ENCODE measurements at places on chromosomes 6 and 20.

GRCh38 chr6:141492521-141493284 lies 640.0 kb upstream of the GJE1 start:
- DNase-seq, result no peak

- DNase-seq, result no peak
Measured at GRCh38 chr6:140857739-140858380, 1274.9 kb upstream of the GJE1 start.

DNA sequence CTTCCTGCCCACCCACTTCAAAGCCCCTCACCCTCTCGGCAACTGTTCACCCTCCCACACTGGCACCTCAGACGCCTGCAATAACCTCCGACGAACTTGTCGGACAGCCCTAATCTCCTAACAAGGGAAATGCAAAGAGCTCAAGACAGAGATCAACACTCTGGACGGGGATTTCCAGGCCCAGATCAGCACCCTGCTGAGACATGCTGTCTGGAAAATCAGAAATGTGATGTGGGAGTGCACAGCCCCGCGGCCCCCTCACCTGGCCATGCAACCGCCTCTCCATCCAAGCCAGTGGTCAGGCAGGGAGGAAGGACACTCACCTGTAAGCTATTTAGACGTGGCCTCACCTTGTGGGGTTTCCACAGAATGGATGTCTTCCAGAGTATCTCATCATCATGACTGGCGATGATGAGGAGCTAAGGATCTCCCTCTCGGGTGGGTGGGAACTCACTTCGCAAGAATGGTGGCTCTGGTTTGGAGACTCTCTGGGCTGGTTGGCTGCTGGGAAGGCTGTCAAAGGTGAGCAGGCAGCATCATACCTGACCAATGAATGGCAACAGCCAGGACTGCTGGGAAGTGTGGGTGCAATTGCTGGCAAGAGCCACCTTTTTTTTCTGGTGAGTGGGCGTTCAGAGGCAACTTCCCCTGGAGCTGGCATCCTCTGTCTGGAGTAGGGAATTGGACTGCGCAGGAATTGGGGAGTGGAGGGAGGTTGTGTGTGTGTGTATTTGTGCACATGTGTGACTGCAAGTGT lies 28.1 kb upstream of the ADTRP start:
- DNase-seq, result no peak

DNA sequence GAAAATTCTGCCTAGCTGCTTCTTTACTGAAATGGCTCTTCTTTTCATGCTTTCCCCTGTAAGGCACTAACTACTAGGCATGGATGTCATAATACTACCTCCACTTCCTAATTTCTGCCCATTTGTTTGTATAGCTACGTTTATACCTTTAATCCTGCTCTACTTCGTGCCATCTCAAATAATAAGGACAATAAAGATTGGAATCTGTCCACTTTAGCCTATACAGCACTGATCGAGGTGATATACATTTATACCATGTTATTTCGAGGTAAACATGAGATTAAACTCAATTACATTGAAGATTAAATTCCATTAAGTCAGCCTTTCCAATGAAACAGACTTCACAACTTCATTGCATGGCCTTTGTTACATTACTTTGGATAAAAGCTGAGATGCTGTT lies 390.6 kb upstream of the MARCKS start:
- no peak for DNase-seq

- no peak for DNase-seq
Measured at GRCh38 chr6:72711731-72712130, 89.9 kb downstream of the KCNQ5 start.

DNA sequence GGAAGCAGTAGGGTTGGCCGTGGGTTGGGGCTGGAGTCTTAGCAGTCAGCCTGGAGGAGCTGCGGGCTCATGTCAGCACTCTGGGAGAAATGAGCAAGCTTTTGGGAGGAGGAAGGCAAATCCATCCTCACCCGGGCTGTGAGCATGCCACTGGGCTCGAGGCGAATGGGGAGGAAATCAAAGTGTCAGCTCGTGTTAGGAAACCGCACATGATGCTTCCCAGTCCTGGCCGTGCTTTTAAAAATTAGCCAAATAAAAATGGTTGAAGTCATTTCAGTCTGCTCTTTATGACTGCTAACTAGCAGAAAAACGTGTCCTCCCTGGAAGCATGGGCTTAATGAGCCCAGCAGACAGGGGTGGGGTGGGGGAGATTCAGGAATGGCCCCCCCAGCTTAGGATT lies 98.1 kb downstream of the NFATC2 start:
- DNase-seq, result no peak

GRCh38 chr6:14146506-14147096 lies 29.0 kb downstream of the CD83 start:
- no peak for DNase-seq

DNA sequence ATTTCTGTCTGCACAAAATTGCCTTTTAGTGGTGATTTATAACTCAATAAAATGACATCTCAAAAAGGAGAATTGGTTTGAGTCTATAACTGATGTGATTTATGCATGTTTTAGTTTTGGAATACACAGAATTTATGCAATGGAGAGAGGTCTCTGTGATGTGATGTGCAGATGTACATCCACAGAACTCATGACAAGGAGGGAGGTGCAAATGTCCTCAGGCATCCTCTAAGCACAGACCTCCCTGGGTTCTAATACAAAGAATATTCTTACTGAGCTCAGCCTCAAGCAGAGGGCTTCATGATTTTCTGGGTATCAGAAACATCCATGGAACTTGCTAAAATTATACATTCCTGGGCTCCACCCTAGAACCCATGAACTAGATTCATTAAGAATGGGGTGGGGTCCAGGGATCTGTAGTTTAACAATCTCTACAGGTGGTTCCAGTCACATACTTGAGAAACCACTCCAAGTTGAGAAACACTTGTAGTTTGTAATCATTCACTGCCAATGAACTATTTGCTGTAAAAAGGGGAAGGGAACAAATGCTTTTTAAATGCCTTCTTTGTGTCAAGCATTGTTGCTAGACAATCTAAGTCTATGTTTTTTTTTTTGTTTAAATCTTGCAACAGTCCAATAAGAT lies 60.2 kb upstream of the NEDD9 start:
- DNase-seq, result no peak

- peak; percentile 83 for DNase-seq
Measured at GRCh38 chr6:32973144-32974015, 5.0 kb downstream of the BRD2 start.

- no peak for DNase-seq
Measured at GRCh38 chr6:83354747-83355146, 76.1 kb downstream of the ME1 start.

GRCh38 chr6:170032197-170032596 lies 258.7 kb downstream of the DLL1 start:
- no peak for DNase-seq

- no peak for DNase-seq
Measured at GRCh38 chr6:326896-327537, 34.7 kb downstream of the DUSP22 start.

- peak; percentile 41 for DNase-seq
Measured at GRCh38 chr6:57324538-57324937, 7.1 kb downstream of the PRIM2 start.

DNA sequence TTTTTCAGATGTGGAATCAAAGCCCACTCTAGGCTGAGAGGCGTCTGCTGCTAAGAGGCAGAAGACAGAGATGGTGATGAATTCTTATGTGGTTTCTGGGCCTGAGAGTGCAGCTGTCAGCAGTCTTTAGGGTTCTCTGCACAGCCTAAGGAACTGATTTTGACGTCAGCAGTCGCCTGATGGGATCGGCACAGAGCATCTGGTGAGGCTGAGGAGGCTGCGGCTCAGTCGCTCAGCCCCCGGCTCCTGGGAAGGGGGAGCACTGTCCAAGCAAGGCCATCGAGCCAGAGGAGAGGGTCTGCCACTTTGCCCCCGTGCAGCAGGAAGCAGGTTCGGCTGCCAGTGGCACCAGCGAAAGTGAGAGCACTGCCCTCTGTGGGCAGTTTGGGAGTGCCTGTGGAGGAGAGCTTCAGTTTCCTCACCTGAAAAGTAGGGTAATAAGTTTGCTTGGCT lies 92.5 kb downstream of the TCP11 start:
- peak; percentile 10 for DNase-seq

DNA sequence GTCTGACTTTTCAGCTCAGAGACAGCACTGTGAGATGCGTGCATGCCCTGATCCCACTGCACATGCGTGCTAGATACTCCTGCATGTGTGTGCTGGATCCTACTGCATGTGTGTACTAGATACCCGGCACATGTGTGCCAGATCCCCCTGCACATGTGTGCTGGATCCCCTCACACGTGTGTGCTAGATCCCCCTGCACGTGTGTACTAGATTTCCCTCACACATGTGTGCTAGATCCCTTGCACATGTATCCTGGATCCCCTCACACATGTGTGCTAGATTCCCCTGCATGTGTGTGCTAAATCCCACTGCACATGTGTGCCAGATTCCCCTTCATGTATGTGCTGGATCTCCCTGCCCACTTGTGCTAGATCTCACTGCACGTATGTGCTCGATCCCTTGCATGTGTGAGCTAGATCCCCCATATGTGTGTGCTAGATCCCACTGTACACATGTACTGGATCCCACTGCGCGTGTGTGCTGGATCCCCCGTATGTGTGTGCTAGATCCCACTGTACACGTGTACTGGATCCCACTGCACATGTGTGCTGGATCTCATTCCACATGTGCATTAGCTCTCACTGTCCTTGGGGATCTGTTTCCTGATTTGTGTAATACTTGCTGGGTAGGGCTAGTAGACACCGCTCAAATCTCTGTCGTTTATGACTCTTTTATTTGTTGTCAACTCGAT lies 214.6 kb downstream of the SMOC2 start:
- no peak for DNase-seq

DNA sequence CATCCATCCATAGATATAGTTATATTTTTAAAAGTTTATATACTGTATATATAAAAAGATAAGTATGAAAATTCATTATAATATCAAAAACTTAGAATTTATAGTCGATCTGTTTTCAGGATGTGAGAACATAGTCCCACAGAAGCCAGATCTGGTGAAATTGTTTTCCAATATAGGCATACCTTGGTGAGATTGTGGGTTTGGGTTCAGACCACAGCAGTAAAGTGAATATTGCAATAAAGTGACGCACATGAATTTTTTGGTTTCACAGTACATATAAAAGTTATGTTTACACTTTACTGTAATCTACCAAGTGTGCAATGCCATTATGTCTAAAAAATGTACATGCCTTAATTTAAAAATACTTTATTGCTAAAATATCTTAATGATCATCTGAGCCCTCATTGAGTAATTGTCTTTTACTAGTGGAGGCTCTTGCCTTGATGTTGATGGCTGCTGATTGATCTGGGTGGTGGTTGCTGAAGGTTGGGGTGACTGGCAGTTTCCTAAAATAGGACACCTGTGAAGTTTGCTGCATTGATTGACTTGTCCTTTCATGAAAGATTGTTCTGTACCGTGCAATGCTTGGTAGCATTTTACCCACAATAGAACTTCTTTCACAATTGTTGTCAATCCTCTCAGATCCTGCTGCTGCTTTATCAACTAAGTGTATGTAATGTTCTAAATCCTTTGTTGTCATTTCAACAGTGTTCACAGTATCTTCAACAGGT lies 29.8 kb downstream of the AIG1 start:
- DNase-seq, result no peak

- DNase-seq, result no peak
Measured at GRCh38 chr20:316316-317068, 8.9 kb upstream of the SOX12 start.

DNA sequence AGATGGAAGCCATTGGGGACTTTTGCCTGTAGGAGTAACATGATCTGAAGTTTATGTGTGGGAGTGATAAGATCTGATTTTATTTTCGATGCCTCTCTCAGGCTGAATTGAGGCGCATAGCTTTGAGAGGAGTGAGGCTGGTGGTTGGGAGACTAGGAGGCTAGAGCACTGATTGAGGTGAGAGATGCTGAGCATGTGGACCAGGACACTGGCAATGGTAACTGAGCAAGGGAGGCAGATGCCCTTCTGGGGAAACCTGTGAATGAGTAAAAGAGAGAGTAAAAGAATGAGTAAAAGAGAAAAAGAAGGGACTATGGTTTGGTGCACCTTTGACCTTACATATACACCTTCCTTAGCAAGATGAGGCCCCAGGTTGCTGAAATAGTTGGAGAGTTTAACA lies 3.0 kb downstream of the RRP36 start:
- DNase-seq, result no peak

DNA sequence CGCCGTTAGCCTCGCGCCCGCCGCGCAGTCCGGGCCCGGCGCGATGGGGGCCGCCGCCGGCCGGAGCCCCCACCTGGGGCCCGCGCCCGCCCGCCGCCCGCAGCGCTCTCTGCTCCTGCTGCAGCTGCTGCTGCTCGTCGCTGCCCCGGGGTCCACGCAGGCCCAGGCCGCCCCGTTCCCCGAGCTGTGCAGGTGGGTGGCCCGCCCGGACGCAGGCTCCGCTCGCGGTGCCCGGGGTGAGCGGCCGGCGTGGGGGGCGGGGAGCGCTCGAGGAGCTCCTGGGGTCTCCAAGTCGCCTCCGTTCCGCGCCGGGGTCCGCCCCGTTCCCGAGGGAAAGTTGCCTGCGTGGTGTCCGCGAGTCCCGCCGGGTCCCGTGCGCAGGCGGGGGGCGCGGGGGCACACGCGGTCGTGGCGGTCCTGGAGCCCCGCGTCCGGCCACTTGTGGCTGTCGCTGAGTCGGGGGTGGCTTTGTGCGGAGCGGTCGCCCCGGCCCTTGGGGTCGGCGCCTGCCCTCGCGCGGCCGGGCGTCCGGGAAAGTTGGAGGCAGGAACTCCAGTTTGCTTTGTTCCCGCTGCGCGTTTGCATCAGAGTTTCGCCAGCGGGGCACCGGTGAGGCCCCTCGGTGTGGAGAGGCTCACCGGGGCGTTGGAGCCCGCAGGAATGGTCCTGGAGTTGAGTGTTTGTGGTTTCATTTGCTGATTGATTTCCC lies 476 bp downstream of the IGF2R start:
- DNase-seq, result peak; percentile 16

Measured in CD4-positive, alpha-beta T cell treated with Interleukin-17A for 1 hour (primary cell).